T-helper 1 cell treated with Interleukin-12 subunit alpha and Interleukin-12 subunit beta and Interleukin-4 antibody, amounts not matched to agents 30 ng/mL and 1 ng/mL, for 36 hours (primary cell): ENCODE measurements at places on chromosomes 2 and 18. TPM values are rescaled to one million over a fixed set of nuclear protein-coding genes. Genes with fewer than 3 reads are reported as not detected.

Gene FIGN
- not detected in 2 replicates for total RNA-seq

Gene VIL1
- total RNA-seq = 0.27 TPM in 1 of 2 replicates, not detected in the other

Gene SERPINB7
- total RNA-seq = not detected in 2 replicates

Gene IL1RN
- 2.4 and 3.0 TPM in 2 replicates for total RNA-seq

Gene UGT1A4
- total RNA-seq = not detected in 2 replicates

Gene TEX44
- not detected in 2 replicates for total RNA-seq

Gene CLASP1
- total RNA-seq = 68.8 and 76.0 TPM in 2 replicates

Gene RBFA
- 20.8 and 20.9 TPM in 2 replicates for total RNA-seq

Gene UBE2F
- total RNA-seq = 76.0 and 79.1 TPM in 2 replicates

Gene KCNE4
- not detected in 2 replicates for total RNA-seq

Gene UGT1A8
- not detected in 2 replicates for total RNA-seq

Gene PRLH
- total RNA-seq = not detected in 2 replicates

Gene CCDC74B
- total RNA-seq = 1.5 and 1.7 TPM in 2 replicates

Gene TOGARAM2
- 4.3 and 6.4 TPM in 2 replicates for total RNA-seq

Gene CYS1
- total RNA-seq = 1.3 and 1.6 TPM in 2 replicates

Gene ARHGAP25
- 153 and 156 TPM in 2 replicates for total RNA-seq

Gene CYP27A1
- total RNA-seq = 0.12 and 0.17 TPM in 2 replicates

Gene PARD3B
- 0.83 and 0.96 TPM in 2 replicates for total RNA-seq

Gene KCNJ3
- total RNA-seq = not detected in 2 replicates

Gene FAM117B
- total RNA-seq = 4.6 and 5.2 TPM in 2 replicates

Gene KRTCAP3
- 4.8 and 5.5 TPM in 2 replicates for total RNA-seq

Gene LAMA3
- 0.05 TPM in 1 of 2 replicates, not detected in the other for total RNA-seq

Gene FOXI3
- not detected in 2 replicates for total RNA-seq

Gene GALNT14
- total RNA-seq = 0.17 and 0.27 TPM in 2 replicates

Gene ANXA4
- 67.1 and 69.9 TPM in 2 replicates for total RNA-seq

Gene KLHL41
- not detected in 2 replicates for total RNA-seq

Gene IL36G
- 0.29 TPM in 1 of 2 replicates, not detected in the other for total RNA-seq

Gene LIMS3
- total RNA-seq = 0.27 and 0.59 TPM in 2 replicates

Gene MC2R
- total RNA-seq = not detected in 2 replicates

Gene REG1B
- total RNA-seq = not detected in 2 replicates

Gene GNAL
- total RNA-seq = 2.6 and 3.6 TPM in 2 replicates

Gene TUBA3E
- not detected in 2 replicates for total RNA-seq

Gene ANKRD36
- total RNA-seq = 66.1 and 69.3 TPM in 2 replicates

Gene ACKR3
- 2.8 and 3.0 TPM in 2 replicates for total RNA-seq

Gene HOXD12
- total RNA-seq = not detected in 2 replicates

Gene TSGA10
- 5.0 and 5.9 TPM in 2 replicates for total RNA-seq

Gene FSHR
- not detected in 2 replicates for total RNA-seq

Gene SERPINB2
- not detected in 2 replicates for total RNA-seq

Gene KATNAL2
- total RNA-seq = 0.47 TPM in 1 of 2 replicates, not detected in the other

Gene CAPN14
- total RNA-seq = 0.44 and 0.68 TPM in 2 replicates

Gene PRKAG3
- not detected in 2 replicates for total RNA-seq

Gene TMEM182
- 1.8 and 2.2 TPM in 2 replicates for total RNA-seq

Gene WDR43
- 90.2 and 92.5 TPM in 2 replicates for total RNA-seq

Gene PCARE
- total RNA-seq = not detected in 2 replicates

Gene FAM161A
- 2.3 and 2.5 TPM in 2 replicates for total RNA-seq

Gene BOLL
- not detected in 2 replicates for total RNA-seq

Gene ASPRV1
- total RNA-seq = 1.1 TPM in 2 replicates

Gene GALNT5
- not detected in 2 replicates for total RNA-seq

Gene ZAP70
- total RNA-seq = 346 and 364 TPM in 2 replicates

Gene FSIP2
- total RNA-seq = 0.27 TPM in 2 replicates

Gene ALPP
- not detected in 2 replicates for total RNA-seq

Gene PTPRN
- not detected in 2 replicates for total RNA-seq

Gene TFCP2L1
- not detected in 2 replicates for total RNA-seq

Gene FRZB
- not detected in 2 replicates for total RNA-seq

Gene GPR39
- total RNA-seq = not detected in 2 replicates

Gene GPR35
- 13.5 and 16.6 TPM in 2 replicates for total RNA-seq

Gene DSC3
- not detected in 2 replicates for total RNA-seq
